Heart left ventricle (tissue), 16 donors: ENCODE measurements at places on chromosomes 5 and 9.

DNA sequence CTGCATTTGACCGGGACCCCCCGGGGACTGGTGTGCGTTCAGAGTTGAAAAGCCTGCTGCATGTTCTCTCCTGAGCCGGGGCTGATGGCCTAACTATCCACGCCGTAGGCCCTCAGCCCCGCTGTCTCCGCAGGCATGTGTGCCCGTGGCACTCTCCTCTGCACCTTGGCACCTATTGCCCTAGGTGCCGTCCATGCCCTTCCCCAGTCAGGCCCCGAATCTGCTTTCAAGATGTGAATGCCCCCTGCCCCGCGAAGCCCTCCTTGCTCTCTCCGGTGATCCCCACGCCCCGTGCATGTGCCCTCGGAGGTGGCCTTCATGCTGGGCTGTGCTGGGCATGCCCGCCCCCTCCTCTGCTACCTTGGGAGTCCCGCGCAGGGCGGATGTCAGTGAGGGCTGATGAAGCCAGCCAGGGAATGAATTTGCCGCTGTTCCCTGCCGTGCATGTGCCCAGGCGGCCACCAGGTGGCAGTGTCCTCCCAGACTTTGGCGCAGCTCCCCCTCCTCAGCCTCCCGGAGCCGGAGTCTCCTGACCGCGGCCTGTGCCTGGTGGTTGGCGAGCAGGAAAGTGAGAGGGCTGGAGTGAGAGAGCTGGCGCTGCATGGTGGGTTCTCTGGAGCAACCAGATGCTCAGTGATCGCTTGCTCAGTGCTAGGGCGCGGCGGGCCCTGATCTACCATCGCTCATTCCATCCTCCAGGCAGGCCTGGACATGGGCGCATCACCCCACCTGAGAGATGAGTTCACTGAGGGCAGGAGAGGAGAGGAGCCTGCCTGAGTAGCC lies 112.9 kb upstream of the LMX1B start:
- peak; percentile 83 for DNase-seq

DNA sequence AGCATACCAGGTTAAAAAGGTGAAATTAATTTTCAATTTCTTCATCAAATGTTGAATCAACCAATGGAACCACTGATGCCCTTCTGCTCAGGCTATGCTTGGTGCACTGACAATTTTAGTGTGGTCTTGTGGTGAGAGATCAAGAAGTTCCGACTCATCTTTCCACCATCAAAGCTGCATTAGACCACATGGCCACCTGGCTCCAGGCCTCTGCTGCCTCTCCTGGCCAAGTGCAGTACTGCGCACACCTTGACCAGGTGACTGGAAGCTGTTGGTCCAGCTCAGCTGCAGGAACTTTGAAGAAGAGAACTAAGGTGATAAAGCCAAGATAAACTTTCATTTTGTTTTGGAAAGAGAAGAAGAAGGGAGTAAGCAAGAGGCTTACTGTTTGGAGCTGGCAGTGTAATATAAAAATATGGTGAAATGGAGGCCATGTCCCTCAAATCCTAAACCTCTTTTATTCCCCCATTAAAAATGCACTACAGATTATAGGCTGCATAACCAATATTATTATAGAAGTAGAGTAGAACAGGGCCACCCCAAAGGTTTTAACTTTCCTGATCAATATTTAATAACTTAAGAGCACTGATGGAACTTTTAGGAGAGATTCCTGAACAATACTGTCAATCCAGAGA lies 315.5 kb upstream of the C9orf72 start:
- DNase-seq, result no peak

GRCh38 chr5:1476967-1477310 lies 31.7 kb upstream of the SLC6A3 start:
- DNase-seq, result no peak

DNA sequence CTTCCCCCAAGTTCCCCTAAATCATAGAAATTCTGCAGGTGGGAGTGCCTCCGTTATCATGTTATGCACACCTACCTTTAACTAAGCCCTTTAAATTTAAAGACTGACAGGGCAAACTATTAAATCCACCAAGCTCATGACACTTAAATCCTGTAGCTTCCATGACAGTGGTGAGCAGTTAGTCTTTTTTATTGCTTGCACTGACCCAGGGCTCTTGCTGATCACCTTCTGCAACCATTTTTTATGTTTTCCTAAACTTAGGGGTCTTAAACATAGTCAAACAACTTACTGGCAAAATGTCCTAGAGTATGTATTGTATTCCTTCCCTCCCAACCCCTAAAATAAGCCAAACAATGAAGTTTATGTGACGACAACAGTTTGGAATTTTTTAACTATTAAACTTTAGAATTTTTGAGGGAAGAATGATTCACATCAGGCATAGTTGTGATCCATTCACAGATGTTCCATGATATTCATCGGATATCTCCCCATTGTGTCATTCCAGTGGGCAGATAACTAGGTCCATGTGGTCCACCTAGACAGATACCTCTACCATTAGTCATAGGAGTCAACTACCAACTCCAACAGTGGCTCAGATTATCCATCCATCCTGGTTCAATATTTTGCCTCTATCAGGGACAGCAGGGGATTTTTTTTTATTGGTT lies 283.1 kb downstream of the ADAMTS6 start:
- DNase-seq, result no peak

- no peak for DNase-seq
These were observed 17.4 kb downstream of the FRMPD1 start for GRCh38 chr9:37668116-37668601.

- no peak for DNase-seq
These were observed 49.0 kb downstream of the C5orf15 start for GRCh38 chr5:133919148-133920136.

GRCh38 chr5:58545912-58546311 lies 37.0 kb upstream of the RAB3C start:
- DNase-seq, result no peak
